Right lobe of liver (tissue), 6 donors: ENCODE measurements at places on chromosomes 1 and 21. TPM values are rescaled to one million over a fixed set of nuclear protein-coding genes. Genes with fewer than 3 reads are reported as not detected.

DNA sequence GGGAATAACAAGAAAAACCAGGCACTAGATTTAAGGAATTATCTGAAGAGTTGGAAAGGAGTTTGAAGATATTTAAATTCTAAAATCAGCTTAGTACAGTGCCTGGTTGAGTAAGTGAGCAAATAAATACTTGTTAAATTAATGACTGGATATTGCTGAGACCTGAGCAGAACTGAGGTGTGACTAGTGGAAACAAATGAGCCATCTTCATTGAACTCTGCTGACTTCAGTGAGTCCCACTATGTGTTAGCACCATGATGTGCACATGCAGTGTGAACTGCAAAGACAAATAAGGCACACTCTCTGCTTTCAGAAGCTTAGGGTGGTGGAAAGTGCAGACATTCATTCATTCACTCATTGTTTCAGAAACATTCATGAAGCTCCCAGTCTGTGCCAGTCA lies 48.7 kb downstream of the ELAPOR1 start:
- DNase-seq = no peak
- no peaks in the 10 kb centered on the region for H3K36me3 ChIP-seq
- H3K4me3 ChIP-seq = no peak overlapping the region

DNA sequence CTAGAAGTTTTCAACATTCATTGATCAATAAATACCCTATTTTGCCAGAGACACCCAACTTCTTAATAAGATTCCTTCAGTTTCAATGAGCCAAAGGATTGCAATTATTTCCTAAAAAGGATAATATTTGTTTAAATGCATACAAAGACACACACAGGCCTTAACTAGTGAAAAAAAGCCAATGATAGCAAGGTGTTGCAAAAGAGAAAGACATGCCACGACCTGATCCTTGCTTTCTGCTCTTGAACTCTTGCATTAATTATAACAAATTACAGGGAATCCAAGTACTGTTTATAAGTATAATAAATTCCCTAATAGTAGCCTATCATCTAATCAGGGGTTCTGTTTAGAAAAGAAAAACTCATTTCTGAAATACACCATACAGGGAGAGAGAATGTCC lies 131.1 kb downstream of the PTPN14 start:
- no peak for DNase-seq
- H3K27ac ChIP-seq = no peak overlapping the region
- H3K27me3 ChIP-seq = no peaks in the 10 kb centered on the region
- no peak overlapping the region for H3K4me3 ChIP-seq
- H3K4me1 ChIP-seq = no peaks in the 10 kb centered on the region

DNA sequence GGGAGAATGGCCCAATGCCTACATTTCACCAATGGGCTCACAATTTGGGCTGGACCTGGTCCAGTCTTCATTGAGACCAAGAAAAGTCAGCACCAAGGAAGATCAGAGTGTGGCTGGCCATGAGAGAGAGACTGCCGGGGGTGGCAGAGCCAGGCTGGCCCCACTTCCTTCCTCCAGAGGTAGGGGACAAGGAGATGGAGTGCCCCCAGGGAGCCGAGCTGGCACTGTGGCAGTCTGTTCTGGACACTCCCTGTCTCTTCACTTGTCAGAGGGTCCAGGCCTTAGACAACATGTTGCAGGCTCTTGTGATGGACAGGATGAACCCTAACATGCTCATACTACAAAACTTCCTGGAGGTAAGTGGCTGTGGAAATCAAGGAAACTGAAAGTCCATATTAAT lies 27.7 kb downstream of the INAVA start:
- H3K27me3 ChIP-seq = no peaks in the 10 kb centered on the region
- H3K27ac ChIP-seq = no peak overlapping the region
- no peaks in the 10 kb centered on the region for H3K36me3 ChIP-seq
- no peaks in the 10 kb centered on the region for H3K4me1 ChIP-seq
- no peak overlapping the region for H3K4me3 ChIP-seq

DNA sequence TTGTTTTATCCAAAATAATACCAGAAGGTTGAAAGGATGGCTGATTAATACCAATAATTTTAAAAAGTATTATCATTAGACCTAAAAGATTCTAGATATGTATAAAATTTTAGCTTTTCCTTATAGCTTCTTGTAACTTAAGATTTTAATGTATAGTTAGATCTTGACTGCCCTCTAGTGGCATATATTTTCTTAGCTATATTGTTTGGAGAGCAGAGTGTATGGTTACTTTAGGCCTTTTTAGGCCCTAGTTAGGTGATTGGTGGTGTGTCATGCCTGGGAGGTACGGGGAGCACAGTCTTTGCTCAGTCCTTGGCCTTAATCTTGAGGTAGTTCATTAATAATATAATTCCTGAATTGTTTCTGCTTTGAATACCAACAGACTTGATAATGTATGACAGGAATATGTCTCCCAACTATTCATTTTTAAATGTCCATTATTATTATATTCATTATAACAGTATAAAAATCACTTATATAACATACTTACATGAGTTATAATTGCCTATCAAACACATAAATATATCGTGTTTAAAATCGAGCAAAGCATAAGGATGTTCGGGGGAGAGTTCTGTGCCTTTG lies 328.4 kb downstream of the ZP4 start:
- no peak overlapping the region for H3K27ac ChIP-seq
- H3K27me3 ChIP-seq = no peaks in the 10 kb centered on the region
- H3K4me3 ChIP-seq = no peak overlapping the region

Gene USP1
- total RNA-seq = 6.6 TPM

Gene AMY1B
- total RNA-seq = not detected

Gene NBPF9
- 11.8 TPM for total RNA-seq

Gene IGSF21
- 0.75 TPM for total RNA-seq
